ENCODE measurements at places on chromosomes 2 and 18.

GRCh38 chr2:174158003-174158402, 90.3 kb downstream of the OLA1 start:
- no peak for DNase-seq

- DNase-seq, result no peak
These were observed 520.1 kb downstream of the BCL11A start for GRCh38 chr2:60033325-60033724.

GRCh38 chr2:40282428-40282827, 169.5 kb downstream of the SLC8A1 start:
- DNase-seq, result peak; percentile 45

- peak; percentile 79 for DNase-seq
These were observed 65.1 kb upstream of the CTLA4 start for GRCh38 chr2:203802342-203803052.

- DNase-seq, result no peak
These were observed 166.4 kb downstream of the PDE11A start for GRCh38 chr2:177906041-177906718.

DNA sequence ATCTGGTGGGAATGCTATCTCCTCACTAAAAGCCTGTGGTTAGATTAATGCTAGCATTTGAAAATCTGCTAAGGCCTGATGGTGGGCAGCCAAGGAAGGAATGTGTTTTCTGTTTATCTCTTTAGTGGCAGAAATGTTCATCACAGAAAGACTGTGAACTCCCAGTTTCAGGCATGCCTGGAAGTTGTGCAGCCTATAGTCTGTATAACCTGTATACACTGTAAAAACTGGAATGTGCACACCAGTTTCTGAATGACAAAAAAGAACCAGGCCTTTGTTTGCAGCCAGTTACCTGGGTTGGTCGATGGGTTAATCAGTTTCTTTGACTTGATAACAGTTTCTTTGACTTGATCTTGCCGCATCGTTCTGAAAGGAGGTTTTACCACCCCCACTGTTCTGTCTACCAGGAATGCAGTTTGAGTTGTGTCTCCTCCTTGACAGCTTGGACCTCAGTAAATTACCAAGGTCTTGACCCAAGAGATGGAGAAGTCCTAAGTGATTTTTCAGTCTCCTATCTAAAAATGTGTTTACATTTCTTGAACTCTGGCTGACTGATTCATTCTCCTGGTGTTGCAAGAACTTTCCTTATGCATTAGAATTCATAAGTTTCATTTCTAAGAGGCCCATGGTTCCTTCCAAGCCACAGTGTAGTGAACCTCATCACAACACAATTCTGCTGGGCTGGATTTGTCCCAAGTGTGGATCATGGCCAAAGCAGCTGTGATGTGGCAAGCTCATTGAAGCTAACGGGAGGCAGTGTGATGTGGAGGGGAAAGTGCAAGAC, 62.2 kb downstream of the KIAA2012 start:
- DNase-seq, result peak; percentile 96

DNA sequence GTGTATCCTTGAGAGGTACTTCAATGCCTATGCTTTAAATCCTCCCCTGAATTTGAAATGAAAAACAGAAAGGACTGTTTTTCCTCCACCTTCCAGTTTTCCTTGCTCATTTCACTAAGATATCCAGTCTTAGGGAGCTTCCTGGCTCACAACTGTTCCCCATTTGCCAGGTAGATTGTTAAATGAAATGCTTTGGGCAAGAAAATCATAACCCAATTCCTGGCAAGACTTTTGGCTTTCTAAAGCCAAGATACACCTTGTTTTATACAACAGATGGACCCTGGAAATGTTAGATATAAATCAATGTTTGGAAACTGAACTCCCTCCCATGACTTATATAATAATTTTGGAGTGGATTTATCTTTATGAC, 3.6 kb upstream of the CHMP3 start:
- no peak for DNase-seq

- no peak for DNase-seq
These were observed 94.4 kb downstream of the FANCL start for GRCh38 chr2:58146707-58147106.

DNA sequence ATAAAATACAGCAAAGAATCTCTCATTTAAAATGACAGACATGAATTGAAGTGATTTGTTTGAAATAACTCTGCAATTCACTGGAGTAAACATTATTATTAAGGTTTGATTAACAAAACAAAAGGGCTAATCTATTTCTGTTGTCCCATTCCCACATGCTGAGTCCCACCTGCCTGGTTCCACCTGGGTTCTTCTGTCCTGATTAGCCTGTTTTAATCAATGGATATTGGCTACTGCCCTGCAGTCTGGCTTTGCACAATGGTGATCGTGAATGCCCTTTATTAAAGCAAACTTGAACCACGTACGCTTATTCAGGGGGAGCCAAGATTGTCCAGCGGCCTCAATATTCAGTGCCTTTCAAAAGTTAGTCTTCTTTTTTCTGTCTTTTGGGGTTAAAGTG, 72.8 kb upstream of the CDH19 start:
- DNase-seq, result no peak

DNA sequence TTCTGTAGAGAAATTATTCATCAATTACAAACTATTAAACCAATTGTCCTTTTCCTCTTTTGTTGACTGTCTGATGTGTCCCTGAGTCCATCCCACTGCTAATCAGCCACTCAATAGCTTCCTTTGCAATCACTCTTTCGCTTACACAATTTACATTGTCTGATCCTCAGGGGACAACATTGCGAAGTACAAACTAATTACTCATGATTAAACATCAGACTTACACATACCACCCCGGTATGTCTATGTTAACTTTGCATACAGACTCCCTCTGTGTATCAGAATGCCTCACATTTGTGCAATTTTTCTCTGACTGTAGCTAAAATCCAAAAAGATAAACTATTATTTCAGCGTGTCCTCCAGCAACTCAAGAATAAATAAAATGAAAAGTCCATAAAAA, 264.4 kb upstream of the REV1 start:
- peak; percentile 56 for DNase-seq

DNA sequence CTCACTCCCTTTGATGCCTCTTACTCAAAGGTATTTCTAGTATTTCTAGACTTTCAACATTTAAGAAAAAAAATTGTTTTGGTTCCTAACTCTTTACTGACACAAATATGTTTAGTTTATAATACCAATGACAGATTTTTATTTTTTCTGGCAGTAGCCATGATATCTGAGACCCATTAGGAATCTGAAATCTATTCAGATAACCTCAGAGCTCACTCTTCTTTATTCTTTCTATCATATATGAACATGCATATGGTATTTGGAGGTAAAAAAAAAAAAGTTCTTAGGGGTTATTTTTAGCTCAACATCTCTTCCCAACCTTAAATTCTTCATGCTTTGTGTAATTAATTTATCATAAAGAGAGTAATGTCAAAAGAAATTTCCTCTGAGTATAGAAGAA, 465.5 kb downstream of the CDH2 start:
- DNase-seq, result no peak

DNA sequence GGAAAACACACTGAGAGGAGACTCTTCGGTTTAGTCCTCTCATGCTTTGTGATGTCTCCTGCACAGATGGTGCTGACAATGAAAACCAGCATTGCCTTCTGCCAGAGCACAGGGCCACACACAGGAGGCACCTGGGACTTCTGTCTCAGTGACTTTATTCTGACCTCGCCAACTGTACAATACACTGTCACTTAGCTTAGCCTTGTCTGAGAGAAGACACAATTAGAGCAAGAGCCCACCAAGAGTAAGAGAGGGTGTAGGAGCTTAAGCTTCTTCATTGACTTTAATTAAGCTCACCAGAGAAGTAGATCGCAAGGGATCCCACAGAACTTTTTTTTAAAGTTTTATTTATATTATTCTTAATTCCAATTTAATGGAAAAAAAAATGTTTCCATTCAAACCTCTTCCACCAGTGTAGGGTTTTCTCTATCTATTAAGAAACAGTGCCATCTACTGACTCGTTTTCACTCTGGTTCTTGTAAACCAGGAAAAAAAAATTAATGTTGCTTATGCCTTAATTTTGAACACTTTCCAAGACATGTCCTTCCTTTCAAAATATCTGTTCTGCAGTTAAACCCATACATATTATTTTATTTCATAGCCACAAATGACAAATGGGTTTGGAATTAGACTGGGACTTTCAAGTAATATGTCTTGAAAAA, 42.4 kb upstream of the DDX18 start:
- DNase-seq, result no peak

DNA sequence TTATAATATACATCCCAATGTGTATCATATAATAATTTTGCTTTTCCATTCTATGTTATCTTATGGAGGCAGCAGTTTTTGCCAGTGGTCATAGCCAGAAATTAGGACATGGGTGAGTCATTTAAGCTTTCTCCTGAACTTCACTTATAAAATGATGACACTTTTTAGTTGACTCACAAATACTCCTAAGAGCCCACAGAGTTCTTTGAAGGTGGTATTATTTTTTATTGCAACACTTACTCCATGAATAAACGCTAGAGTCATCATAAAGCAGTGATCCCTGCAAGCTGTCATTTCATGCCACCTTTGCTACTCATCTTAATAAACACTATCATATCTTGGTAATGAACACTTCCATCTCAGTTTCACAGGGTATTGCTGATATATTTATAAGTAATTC, 69.9 kb upstream of the MAPRE2 start:
- peak; percentile 53 for DNase-seq

DNA sequence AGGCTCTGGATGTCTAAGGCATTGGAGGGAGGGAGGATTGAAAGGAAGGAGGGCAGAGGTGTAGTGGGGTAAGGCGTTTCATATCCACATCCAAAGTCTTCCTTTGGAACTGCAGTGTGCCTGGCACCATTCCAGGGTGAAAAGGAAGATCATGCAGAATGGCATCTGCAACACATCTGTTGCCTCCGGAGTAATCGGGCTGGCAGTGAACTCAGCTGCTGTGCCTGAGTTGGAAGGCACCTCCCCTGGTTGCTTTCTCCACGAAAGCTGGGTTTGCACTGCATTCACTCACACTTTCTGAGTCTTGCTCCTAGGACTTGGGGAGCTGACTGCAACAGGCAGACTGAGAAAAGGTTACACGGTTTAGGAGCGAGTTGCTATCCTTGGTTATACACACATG, 30.3 kb upstream of the SEC11C start:
- DNase-seq, result no peak

- no peak for DNase-seq
These were observed 33.8 kb downstream of the SMIM21 start for GRCh38 chr18:75393721-75394120.

DNA sequence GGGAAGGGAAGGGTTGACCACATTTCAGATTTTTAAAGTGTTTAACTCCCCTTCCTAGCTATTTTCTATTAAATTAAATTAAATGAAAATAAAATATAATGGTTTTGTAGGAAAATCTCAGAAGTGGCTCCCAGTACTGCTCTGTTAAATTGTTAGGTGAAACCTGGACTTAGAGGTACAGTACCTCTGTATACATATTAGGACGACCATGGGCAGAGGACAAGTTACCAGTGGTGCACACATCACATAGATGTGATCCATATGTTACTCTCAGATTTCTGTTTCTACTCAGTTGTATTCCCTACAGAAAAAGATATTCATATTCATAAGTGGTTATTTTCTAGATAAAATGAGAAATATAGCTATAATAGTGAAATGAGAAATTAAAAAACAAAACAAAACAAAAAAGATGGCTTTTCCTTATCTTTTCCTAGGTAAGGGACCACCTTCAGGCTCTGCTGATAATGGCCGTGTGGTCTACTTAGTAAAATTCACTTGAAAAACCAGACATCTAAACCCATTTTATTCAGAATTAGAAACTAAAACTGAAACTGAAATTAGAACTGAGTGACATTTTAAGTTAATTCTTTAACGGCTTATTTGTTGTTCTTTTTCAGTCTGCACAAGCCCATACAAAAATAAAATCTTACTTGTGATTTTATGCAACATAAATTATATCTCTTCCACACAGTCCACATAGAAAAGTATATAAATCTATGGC, 832.5 kb upstream of the CHAC2 start:
- no peak for DNase-seq

DNA sequence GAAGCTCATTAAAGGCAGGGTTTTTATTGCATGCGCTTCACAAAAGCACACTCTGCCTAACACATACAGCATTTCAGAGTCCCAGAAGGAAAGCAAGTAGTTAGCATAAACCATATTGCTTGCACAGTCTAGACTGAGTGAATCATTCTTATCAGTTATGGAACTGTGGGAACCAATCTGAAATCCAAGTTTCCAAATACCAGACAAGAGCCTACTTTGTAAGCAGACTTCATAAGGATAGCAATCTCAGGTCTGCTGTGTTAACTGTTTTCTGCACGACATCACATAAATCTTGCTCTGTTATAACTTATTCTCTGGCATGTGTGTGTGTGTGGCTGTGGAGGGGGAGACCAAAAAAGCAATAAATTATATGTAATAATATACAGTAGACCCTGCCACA, 608.1 kb upstream of the REG3G start:
- DNase-seq, result no peak

DNA sequence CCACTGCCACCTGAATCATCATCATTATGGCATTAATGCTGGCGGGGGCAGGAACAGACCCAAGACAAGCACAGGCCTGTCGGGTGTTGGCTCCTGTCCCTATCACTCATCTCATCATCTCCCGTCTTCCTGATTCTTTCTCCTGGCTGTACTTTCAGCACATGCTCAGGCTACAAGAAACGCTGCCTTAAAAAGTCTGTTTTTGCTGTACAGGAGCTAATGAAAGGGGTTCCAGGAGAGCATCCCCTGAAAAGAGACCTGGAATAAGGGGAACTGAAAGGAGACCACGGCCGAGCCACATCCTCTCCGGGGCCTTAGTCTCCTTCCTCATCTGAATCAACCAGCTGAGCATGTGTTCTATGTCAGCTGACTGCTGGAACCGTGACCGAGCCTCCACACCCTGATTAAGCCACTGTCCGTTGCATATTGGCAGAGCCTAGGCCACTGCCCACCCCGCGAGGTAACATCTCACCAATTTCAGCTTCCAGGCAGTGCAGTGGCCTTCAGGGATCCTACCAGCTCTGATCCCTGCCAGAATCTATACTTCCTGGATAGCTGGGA, 62.6 kb downstream of the DNMT3A start:
- DNase-seq, result no peak

DNA sequence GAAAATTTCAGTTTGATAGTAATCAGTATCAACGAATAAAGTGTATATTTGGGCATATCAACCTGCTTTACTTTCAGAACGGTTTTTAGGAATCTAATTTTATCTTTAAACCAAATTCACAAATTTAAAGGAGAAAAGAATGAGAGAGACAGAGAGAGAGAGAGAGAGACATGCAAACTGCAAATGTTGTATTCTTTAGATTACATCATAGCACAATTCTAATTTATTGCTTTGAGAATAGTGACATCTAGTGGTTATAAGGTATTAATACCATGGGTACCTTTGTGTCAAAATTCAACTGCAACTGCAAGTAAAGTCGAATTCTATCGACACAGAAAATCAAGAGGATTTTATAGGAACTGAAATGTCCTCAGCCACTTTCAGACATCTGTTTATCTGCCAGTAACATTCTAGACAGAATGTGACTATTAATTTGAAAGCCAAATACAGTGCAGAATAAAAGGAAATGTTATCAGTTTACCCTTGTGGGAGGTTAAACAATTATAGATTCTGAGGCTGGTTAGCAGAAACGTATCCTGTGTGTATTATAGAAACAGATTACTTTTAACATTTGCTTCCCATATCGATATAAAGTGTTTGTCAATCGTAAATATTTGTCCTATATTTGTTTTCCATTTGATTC, 529.8 kb upstream of the VRK2 start:
- DNase-seq, result peak; percentile 4

- DNase-seq, result no peak
These were observed 239.9 kb downstream of the MTX2 start for GRCh38 chr2:176508984-176509740.

- no peak for DNase-seq
These were observed 596.6 kb upstream of the GYPC start for GRCh38 chr2:126059379-126059778.

- peak; percentile 25 for DNase-seq
These were observed 91.5 kb downstream of the SETBP1 start for GRCh38 chr18:44771956-44772917.
